ENCODE measurements at places on chromosomes 1 and 21.

GRCh38 chr1:62175568-62176179 is 19.0 kb upstream of the L1TD1 start:
- DNase-seq = peak; percentile 43

- DNase-seq = peak; percentile 49
Observed at GRCh38 chr1:203327684-203328457, 22.6 kb downstream of the BTG2 start.

- DNase-seq = no peak
Observed at GRCh38 chr1:167371030-167371429, 147.3 kb downstream of the CD247 start.

DNA sequence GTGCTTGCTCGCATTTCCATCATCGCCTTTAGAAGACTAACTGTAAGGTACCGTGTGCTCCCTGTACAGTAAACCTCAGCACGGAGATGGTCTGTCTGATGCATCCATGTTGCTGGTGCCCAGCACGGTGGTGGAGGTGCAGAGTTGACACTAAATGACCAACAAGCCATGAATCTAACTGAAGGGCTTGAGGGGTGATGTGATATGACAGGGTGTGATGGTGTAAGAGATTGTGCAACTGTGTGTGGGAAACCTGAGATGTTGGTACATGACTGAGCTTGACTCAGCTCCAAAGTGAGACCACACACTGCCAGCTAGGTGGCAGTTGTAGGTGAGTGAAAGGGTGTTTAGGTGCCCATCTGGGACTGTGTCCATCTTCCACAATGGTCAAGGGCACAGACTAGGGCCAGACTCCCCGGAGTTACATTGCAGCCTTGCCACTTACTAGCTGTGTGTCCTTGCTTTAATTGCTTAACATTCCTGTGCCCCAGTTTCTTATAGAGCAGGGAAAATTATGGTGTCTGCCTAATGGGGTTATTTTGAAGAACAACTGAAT is 21.4 kb downstream of the SLC2A1 start:
- DNase-seq = peak; percentile 73

DNA sequence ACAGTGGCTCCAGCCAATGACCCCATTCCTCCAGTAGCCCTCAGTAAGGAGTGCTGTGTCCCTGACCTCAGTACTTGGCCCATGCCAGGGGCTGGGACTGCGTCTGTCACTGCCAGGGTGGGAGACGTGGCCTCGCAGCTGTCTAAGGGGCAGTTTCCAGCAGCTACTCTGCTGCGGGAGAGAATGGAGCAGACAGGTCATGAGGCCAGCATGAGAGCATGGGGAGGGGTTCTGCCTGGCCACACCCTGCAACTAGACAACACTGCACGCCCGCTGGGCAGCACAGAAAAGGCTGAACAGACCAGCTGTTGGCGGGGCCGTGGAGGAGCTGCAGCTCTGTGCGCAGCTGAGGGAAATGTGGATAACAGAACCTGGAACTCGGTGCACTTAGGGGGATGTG is 91.6 kb upstream of the COL6A1 start:
- DNase-seq = peak; percentile 11

GRCh38 chr1:170284016-170284415 is 138.3 kb downstream of the NTMT2 start:
- no peak for DNase-seq

- DNase-seq = no peak
Observed at GRCh38 chr1:221709854-221710253, 32.0 kb downstream of the DUSP10 start.

DNA sequence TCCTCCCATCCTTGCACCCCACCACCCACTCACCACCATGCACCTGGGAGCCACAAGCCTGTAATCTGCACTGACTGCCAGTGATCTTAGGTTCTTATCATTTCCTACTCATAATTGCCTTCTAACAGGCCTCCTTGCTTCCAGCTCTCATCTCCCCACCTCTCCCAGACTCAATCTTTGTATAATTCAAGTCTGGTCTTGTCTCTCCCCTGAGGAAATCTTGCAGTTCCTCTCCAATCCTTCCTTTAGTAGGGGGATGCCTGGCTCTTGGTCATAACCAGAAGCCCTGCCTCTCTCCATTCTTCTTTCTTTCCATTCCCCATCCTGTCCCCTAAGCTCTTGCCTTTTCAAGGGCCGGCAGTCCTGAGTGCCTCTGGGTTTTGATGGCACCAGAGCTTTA is 27.8 kb downstream of the PIGM start:
- no peak for DNase-seq

GRCh38 chr1:176670853-176671252 is 207.9 kb downstream of the PAPPA2 start:
- no peak for DNase-seq

DNA sequence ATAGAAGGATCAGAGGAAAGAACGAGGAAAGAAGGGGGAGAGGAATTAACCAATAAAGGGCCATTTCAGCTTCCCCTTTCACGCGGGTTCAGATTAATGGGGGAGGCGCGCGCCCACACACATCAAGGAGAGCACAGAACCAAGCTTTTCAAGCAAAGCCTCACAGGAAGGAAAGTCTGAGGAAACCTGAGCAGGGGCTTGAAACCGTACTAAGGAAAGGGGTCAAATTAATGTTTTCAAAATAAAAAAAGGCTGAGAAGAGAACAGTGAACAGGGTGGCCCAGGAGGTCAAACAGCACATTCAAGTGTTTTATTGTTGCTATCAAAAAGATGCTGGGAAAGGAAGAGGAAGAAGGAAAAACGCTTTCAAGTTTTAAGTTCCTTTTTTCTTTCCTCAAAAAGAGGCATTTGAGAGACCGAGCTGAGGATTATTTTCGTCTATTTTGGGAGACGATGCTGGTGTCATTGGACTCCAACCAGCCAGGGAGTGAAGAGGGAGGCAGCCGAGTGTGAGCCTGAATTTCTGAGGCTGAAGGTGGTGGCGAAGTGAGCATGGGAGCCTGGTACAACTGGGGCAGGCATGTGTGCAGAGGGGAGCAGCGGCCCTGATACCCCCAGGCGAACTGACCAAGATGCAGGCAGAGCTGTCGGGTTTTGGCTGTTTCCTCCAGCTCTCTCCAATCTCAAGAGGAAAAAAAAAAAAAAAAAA is 88.4 kb downstream of the PROX1 start:
- no peak for DNase-seq

GRCh38 chr1:91776068-91776794 is 109.7 kb downstream of the TGFBR3 start:
- DNase-seq = no peak

GRCh38 chr1:165827268-165828102 is at the start of gene UCK2:
Gene UCK2 (plus strand): TSS chr1:165827614. CDS start chr1:165827834, 220 bp downstream.
- DNase-seq = peak; percentile 77

GRCh38 chr1:230836347-230836746 is 32.0 kb downstream of the C1orf198 start:
- DNase-seq = no peak

DNA sequence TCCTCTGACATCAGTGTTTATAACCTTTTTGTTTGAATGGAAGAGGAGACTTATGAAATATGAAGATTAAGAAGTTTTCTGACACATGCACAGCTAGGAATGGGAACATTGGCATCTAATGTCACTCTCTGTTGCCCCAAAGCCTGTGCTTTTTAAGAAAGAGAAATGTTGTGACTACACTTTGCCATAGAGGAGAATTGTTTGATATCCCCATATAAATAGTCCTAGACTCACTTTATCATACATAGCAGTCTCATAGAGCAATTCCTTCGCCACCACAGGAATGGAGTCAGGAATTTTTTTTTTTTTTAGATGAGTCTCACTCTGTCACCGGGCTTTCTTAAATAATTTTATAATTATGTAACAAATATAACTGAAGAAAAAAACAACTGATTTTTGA is 1.5 kb downstream of the KRTAP21-3 start:
- DNase-seq = no peak

DNA sequence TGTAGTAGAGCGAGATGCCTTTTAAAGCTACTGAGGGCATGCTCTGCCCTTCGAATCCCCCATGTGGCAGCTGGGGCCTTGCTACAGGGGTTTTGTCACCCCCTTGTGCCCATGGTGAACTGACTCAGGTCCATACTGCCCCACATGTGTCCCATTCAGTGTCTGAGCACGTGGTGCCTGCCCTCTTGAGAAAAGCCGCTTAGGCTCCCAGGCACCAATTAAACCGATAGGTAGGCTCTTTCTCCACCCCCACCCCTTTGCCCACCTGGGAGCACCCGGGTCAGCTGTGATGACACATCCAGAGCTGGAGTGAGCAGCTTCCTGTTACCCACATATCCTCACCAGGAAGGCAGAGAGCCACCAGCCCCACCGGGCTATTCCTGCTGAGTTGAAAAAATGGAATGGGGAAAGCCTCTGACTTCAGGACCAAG is 30.5 kb downstream of the TMCC2 start:
- no peak for DNase-seq

DNA sequence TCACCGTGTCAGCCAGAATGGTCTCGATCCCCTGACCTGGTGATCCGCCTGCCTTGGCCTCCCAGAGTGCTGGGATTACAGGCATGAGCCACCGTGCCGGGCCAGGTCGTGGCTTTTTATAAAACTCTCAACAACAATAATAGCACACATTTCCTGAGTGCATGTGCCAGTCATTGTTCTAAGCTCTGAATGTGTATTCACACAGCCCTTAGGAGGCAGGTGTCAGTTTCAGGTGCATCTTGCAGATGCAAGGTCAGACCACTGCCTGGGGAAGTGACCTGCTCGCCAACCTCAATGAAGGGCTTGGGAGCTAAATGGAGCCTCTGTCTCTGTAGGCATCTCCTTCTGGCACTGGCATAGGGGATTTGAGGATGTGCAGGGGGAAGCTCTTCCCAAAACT is 1.6 kb upstream of the LEFTY2 start:
- no peak for DNase-seq

- no peak for DNase-seq
Observed at GRCh38 chr21:34649400-34649799, 19.4 kb upstream of the CLIC6 start.

- DNase-seq = no peak
Observed at GRCh38 chr1:8790478-8790877, 27.0 kb downstream of the RERE start.

- DNase-seq = no peak
Observed at GRCh38 chr1:174018565-174018964, 3.6 kb downstream of the RC3H1 start.

GRCh38 chr1:155255243-155256007 is at the start of gene ENTREP3:
Gene ENTREP3 (minus strand): TSS chr1:155255483. CDS start chr1:155254877, 606 bp downstream.
- peak; percentile 75 for DNase-seq

GRCh38 chr1:243996223-243996622 is 54.9 kb upstream of the ZBTB18 start:
- DNase-seq = no peak

- peak; percentile 52 for DNase-seq
Observed at GRCh38 chr1:39144924-39145323, 59.6 kb upstream of the MACF1 start.

GRCh38 chr1:191618181-191618580 is 540.1 kb upstream of the RGS18 start:
- DNase-seq = no peak

- DNase-seq = no peak
Observed at GRCh38 chr1:156696755-156697154, 8.6 kb downstream of the CRABP2 start.

GRCh38 chr1:185314411-185314810 is 2.6 kb downstream of the IVNS1ABP start:
- no peak for DNase-seq

DNA sequence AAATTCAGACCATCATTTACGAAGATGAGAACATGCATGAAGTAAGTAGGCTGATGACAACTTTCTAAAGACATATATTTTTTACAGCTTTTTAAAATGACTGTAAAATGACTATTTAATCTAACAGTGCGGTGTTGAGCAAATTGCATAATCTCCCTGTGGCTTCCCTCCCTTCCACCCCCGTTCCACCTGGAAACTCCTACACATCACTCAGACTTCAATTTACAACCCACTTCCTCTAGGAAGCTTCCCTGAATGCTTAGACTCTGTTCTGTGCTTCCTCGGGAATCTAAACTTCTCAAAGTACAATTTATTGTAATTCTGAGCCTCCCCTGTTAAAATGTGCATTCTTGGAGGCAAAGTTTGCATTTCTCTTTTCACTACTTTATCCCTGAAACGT is 354.9 kb downstream of the DPYD start:
- DNase-seq = no peak

- DNase-seq = no peak
Observed at GRCh38 chr1:190179817-190180216, 297.8 kb downstream of the BRINP3 start.

- no peak for DNase-seq
Observed at GRCh38 chr1:167033646-167034045, 44.6 kb downstream of the MAEL start.

GRCh38 chr1:212944229-212944901 is 6.0 kb upstream of the VASH2 start:
- no peak for DNase-seq

DNA sequence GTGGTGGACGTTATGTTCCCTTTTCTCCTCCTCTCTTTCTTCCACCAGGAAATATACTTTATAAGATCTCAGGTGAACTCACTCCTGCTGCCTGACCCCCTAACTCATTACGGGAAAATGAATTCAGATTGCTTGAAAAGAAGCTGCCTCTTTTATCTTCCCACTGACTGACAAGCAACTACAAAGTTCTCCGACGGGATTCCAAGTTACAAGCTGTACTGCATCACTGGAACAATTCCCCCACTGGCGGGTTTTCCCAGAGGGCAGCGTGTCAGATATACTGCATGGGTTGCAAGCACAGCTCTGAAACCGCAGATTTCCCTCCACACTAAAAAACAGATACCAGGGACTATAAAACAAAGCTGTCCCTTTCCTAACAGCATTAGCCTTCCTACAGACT is 390.6 kb downstream of the KCTD3 start:
- DNase-seq = peak; percentile 2

- no peak for DNase-seq
Observed at GRCh38 chr1:85379203-85380136, 85.5 kb downstream of the DDAH1 start.

DNA sequence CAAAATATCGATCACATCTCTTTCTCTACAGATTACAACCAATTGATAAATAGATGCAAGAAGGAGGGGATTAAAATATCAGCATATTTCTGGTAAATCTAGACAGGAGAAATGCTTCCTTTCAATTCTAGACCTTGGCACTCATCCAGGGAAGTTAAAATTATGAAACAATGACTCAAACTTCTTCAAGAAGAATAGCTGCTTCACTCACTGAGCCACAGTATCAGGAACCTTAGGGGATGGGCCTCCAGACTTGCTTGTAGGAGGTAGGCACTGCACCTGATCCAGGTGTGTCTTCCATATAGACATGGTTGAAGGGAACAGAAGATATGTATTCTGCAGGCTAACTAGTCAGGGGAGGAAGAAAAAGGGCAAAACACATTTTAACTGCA is 9.8 kb downstream of the SLAMF7 start:
- no peak for DNase-seq

DNA sequence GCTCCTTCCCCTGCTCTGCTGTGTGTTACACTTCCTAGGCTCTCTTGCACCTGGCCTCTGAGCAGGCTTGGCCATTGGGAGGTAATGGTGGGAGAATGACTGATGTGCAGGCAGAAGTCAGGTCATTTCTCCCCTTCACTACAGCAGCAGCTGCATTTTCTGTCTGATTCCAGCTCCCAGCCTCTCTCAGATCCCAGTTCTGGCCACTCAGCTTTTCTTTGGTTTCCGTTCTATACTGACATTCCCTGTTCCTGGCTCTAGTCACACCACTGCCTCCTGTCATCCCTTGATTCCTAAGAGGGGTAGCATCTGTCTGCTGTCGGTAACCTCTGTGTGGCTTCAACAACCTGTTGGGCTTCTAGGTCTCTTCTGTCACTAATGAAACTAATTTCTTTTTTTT is 127.7 kb upstream of the HOOK1 start:
- no peak for DNase-seq

- no peak for DNase-seq
Observed at GRCh38 chr1:81042225-81042624, 758.5 kb upstream of the ADGRL2 start.
